ENCODE measurements at places on chromosomes 1 and 21. TPM values are rescaled to one million over a fixed set of nuclear protein-coding genes. Genes with fewer than 3 reads are reported as not detected.

DNA sequence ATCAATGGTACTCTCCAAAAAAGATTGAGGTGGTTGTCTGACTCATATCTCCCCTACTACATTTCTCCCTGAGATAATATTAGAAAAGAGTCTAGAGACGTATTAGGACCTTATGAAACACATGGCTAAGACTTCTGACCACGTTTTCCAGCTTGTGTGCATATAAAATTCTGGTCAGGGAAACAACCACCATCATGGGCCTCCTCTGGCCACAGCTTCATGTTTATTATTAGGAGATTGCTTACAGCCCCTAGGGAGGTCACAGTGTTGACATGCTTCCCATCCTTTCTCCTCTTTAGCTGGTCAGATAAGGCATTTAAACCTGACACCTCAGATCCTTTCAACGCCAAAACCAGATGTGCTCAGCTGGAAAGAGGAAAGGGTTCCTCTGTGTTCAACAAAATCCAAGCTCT, 620.2 kb downstream of the PLPP3 start:
- no peak for DNase-seq

DNA sequence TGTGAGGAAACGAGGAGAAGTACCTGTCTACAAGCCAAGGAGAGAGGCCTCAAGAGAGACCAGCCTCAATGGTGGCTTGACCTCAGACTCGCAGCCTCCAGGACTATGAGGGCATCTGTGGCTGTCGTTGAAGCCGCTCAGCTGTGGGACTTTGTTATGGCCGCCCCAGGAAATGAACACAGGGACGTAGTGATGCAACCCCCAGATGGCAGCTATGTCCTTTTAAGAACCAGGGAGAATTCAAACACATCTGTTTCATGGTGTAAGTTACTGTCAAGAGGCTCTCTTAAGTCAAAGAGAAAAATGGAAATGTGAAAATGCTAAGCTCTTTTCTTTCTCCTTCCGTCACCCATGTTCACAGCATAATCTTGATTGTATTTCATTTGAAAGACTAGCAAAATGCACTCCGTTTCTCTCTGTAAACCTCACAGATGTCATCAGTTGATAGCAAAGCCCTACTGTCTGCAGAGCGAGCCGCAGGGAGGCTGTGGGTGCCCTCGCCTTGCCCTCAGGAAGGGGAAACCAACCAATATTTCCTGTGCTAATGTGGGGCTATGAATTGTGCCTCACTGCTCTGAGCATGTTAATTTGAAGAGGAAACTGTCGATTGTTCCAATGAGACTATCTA, 21.3 kb downstream of the UBASH3A start:
- DNase-seq = peak; percentile 52

- DNase-seq = no peak
Measured at GRCh38 chr21:44812640-44813039, 5.2 kb downstream of the SUMO3 start.

DNA sequence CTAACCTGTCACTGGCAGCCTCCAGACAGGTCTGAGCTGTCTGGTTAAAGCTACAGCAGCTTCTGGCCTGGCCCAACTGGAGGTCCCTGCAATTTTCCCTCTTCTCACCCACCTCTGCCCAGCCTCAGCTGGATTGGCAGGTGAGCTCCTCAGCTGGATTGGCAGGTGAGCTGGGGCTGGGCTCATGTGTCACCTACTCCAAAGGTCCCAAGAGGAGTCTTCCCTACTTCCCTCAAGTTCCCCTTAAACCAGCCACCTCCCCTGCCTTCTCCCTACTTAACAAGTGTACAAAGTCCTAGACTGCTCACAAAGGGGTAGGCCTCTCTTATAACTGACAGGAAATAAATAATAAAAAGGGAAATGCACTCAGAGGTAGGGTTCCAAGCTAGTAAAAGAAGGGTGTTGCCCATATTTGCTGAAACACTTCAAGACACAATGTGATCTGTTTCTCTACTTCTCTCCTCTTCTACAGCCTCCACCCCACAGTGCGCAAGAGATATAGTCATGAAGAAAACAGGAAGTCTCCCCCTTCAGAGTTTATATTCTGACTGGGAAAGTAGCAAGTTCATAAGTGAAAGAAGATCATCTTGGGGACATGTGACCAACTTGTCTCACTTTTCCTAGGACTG, at the start of gene GPA33:
TSS of gene GPA33 (minus strand) at position 64 of the 629 bp plus-strand sequence. CDS start 90 bp downstream, outside the sequence.
- no peak for DNase-seq

DNA sequence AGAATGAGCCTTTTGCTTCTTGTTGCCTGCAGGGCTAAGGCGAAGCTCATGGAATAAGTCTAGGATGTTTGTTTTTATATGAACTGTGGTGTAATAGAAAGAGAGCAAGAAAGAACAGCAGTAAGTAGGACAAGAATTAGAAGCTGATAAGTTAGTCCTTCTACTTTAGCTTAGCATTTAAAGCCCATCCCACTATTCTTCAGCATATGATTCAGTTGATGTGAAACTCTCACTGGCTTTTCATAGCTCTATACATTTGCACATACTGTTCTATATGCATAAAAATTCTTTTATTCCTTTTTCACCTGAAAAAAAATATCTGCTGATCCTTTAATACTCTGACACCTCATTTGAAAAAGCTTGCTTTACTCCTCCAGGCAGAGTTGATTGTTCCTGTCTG, 712.0 kb downstream of the USP25 start:
- DNase-seq = no peak

- DNase-seq = no peak
Measured at GRCh38 chr1:47411436-47411835, 4.6 kb upstream of the FOXE3 start.

PROK1 gene
- total RNA-seq = not detected

Measured in dermis blood vessel endothelial cell (primary cell).